Gastroesophageal sphincter (tissue), 4 donors: ENCODE measurements at places on chromosomes 1 and 21. TPM values are rescaled to one million over a fixed set of nuclear protein-coding genes. Genes with fewer than 3 reads are reported as not detected.

DNA sequence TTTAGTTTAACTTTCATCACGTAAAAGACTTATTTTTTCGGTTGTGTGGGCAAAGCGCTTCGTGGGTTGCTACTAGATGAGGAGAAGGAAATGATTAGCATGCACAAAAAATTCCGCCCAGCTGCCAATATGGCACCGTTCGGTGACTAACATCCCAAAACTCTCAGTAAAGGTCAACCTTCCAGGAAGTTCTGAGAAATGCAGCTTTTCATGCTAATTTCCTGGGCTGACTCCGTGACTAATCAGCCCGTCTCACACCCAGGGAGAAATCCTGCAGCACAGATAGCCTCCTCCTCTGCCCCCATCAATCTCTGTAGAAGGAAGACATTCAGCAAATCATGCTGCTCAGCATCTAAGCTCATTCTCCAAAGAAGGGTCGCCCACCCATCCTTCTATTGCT lies 34.1 kb downstream of the TMCO4 start:
- ATAC-seq, result no peak

- ATAC-seq, result no peak
Measured at GRCh38 chr1:205410581-205411298, 11.1 kb downstream of the LEMD1 start.

SELENBP1 gene
- total RNA-seq, result 155 TPM

STYXL2 gene
- total RNA-seq, result not detected

GRCh38 chr1:6747674-6748073 lies 37.6 kb upstream of the CAMTA1 start:
- no peak for ATAC-seq

DNA sequence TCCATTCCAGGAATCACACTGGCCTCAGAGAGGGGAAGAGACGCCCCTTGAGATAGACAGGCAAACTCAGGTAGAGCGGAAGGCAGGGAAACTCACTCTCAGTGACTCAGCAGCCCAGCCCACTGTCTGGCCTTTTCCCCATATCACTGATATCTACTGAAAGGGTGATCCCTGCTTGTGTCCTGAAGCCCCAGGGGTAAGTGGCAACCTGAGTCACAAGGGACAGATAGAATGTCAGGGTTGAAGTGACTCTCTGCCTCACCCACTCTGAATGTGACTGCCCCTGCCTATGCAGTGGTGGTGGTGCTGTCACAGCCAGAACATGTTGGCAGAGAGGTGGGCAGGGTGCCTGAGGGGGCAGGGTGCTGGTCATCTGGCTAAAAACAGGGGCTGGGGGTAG lies 157.5 kb upstream of the FGGY start:
- ATAC-seq, result no peak
